ENCODE measurements at places on chromosomes 4 and X.

GRCh38 chr4:10095296-10095991, 21.2 kb downstream of the WDR1 start:
- DNase-seq = no peak

- no peak for DNase-seq
These were observed 937.2 kb upstream of the GRID2 start for GRCh38 chr4:91366554-91366953.

- no peak for DNase-seq
These were observed 3.0 kb downstream of the SLIT2 start for GRCh38 chr4:20254511-20255250.

DNA sequence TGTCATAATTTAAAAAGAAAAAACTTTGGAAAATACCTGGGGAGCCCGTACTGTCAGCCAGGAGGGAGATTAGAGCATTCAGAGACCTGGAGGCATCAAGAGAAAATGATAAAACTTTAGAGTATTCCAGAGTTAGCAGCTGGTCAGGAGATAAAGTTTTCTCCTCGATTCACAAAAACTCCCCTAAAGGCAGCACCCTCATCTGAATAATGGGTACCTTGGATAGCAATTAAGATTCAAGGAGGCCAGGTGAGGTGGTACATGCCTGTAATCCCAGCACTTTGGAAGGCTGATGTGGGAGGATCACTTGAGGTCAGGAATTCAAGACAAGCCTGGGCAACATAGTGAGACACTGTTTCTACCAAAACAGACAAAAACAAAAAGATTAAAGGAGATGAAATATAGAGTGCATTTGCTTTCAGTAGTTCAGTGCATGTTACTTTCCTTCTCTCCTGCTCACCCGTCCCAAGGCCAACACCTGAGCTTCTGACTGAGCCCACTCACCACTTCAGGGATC, 18.6 kb upstream of the RAB40A start:
- DNase-seq = no peak

DNA sequence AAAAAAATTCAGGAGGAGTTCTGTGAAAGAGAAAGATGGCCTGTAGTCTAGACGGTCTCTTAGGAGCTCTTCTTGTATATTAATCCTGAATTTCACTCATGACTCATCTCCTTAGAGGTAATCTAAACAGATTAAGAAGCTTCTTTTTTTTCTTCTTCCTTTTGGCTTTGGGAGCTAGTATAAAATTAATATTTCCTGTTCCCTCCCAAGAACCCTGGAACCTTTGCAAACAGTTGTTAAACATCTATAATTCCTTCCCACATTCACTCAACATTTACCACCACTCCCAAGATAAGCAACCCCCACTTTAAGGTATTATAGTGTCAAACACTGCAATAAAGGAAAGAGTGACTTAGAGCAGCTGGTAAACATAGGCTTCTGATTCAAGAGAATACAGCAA, 146.4 kb upstream of the EDNRA start:
- DNase-seq = no peak

- no peak for DNase-seq
These were observed 3.0 kb downstream of the GIMD1 start for GRCh38 chr4:106365613-106366012.

DNA sequence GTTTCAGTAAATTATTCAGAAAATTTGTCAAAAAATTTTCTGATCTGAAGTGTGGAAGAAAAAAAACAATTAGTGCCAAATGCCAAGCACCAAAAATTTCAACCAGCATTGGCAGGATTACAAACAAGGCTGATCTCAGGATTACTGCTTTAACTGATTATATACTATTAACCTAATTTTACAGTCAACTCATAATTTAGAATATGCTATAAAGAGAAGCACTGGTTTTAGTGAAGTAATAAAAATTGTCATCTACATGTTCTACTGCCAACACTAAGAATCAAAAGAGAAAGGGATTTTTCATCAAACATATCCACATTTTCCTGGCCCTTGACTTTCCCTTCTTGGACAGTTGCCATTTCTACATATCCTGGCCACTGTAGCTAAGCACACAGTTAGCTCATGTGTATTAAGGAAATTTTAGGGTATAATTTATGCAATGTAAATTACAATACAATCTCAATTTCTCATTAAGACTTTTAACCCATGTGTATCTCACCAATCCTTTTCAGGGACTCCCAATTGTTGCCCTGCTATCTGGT, 33.8 kb downstream of the THOC2 start:
- no peak for DNase-seq

GRCh38 chr4:114378305-114378903, 220.2 kb upstream of the UGT8 start:
- DNase-seq = no peak

DNA sequence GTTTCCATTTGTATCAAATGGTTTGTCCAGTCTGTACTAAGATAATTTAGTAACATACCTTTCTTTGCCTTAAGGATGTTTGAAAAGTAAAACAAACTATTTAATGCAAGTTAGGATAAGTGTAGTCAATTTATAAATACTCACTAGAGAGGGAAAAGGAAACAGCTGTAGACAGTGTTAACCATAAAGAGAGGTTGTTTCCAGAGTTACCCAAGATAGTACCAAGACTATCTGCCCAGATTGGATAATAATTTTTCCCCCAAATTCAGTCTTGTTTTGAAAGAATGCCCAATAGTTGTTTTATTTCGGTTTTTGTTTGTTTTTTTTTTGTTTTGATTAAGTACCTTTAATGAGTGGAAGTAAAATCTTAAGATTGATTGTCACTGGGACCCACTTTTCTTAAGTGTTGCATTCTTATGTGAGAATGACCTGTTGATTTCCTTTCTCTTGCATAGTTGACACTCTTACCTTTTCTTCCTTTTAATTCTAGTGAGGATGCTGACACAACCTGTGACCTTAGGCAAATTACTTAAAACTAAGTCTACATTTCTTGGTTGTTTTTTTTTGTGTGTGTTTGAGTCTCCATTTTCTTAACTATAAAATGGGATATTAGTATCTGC, 12.8 kb downstream of the AFF1 start:
- DNase-seq = no peak

DNA sequence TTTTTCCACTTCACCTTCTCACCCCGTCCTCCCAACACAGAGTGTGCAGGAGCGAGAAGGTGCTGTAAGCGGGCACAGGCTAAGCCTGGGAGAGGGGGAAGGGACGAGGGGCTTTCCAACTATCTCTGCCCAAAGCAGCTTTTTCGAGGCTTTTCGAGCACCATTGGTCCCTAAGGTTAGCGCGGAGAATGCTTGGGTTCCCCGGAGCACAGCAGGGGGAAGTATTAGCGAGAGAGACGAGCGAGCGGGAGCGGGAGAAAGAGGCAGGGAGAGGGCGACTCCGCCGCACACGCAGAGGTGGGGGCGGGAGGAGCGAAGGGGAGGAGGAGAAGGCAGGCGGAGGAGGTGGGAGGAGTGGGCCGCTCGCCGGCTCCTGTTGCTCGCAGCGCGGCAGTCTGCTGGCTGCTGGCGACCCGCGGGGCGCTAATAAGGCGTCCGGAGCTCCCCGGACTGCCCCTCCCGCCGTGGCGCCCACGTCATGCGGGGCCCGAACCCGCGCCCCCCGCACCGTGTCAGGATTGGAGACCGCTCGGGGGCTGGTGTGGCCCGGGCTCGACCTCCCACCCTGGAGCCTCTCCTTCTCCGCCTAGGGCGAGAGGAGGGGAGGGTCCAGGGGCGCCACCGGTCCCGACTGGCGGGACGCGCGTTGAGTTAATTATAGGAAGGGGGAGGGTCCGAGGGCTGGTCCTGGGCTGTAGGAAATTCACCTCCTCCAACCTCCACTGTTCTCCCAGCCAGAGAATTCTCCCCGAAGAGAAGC, at the start of gene ADAMTS3:
Gene ADAMTS3 (minus strand): TSS at position 263 of the 760 bp plus-strand sequence. CDS start 459 bp downstream, outside the sequence.
- no peak for DNase-seq

DNA sequence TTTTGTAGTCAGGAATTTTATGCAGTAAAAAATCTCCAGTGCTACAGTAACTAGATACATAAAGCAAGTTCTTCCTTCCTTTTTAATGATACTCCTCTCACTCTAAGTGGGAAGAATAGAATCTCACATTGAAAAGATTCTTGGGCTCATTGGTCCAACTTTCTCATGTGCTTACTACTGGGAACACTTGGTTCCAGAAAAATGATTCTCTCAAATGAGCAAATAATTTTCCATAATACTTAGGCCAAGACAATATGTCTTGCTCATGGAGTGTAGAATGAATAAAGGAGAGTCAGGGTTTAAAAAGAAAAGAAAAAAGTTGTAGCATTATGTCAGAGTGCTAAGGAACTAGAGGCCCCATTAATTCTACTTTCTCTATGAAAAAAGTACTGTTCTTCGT, 197.8 kb downstream of the RASL11B start:
- DNase-seq = no peak

DNA sequence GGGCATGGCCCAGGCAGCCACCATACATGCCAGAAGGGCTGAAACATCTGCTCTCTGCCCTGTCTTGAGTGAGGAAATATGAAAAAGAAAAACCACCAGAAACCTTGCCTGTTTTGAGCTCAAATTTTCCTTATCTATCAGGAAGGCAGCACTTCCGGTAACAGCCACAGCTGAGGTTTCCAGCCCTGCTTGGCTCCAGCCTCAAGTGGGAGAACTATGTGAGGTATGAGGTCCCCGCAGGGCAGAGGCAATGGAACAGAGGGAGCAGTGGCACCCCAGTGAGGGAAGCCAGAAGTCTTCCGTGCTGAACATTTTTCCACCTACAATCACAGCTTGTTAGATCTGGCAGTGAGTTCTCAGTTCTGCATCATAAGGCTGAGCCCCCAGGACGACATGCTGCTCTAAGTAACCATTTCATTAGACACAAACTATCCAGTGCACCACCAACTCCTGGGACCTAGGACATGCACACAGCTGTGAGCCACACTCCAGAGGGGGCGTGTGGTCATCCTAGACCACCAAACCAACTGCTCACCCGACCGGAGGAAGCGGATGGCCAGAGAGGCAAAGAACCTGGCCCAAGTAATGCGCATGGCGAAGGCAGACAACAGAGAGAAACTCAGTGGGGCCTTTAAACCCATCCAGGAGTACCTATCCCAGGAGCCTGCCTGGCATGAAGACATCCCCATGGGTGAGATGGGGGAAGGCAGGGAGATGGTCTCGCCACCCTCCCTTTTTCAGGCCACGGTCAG, 22.6 kb downstream of the WDR1 start:
- DNase-seq = no peak

DNA sequence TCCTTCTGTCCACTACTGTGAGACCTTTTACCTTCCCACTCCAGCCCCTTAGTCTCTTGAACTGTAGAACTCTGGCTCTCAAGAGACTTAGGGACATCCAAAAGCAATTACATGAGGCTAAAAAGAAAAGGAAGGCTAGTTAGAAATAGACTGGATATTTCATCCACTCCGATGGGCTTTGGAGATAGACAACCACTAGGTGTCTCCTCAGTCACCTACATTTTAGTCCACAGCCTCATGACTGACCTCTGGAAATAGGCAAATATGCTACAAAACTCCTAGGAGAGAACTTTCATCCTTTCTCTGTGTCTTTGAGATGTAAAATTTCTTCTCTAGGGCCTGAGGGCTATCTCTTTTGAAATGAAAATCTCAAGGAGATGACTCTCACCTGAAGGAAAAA, 45.1 kb upstream of the LAMP2 start:
- DNase-seq = no peak

- DNase-seq = peak; percentile 9
These were observed 41.5 kb upstream of the CYP4V2 start for GRCh38 chr4:186149872-186150271.

DNA sequence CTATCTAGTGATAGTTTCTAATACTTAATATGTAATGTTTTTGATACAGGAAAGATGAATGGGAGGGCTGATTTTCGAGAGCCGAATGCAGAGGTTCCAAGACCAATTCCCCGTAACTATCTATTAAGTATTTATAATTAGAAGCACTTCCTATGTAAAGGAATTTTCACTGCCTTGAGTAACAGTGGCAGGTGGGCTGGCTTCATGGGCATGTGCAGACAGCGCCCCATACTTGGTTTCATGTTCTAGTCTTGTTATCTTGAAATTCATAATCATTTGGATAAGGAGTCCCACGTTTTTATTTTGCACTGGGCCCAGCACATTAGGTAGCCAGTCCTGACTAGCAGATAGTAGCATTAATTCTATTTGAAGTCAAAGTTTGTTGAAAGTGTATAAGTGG, 1.7 kb downstream of the OCIAD1 start:
- DNase-seq = no peak

DNA sequence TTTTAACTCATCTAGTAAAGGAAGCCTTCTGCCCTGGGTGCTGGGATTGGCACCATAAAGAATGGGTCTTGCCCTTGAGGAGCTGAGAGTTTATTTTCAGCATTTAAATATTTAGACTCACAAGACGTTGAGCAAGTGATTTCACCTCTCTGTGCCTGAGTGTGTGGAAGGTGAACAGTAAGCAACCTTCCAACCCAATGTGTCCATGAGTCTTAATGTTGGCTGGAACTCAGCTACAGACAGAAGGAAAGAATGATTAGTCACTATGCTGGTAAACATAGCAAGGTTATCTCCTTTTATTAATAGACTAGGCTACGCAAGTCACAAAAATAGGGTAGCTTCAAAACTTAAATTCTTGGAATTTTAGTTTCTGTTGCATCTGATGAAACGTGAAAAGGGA, 277.4 kb upstream of the GATB start:
- DNase-seq = no peak

DNA sequence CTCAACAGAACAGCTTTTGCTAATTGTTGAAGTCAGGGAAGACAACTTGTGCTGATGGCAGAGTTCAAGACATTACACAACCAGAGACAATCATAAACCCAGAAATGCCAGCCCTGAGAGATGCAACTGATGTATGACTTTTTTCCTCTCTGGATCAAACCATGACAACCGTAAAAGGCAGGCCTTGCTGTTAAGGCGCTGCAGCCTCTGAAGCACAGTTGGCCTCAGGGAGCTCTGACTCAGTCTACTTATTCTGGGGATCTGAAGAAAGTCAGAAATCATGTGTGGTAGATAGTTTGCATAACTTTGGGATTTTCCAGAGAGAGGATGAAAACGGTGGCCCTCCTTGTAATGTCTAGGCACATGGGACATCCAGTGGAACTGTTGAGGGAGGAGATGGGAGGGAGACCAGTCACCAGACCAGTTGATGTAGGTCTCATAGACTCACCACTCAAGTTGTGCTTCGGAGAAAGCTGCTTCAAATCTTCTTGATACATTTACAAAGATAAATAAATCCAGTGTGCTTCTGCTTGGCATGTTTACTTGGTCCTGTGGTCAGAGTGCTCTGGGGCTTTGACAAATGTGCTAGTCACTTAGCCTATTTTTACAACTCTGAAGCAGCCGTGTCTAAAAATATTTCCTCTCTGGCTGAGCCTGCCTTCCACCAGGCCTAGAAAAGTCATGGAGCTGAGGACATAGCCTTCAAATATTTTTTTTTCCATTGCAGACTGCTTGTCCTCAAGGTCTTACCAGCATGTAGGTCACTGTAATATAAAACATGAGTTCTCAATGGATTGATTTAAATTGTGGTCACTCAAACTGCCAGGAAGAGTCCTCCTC, 7.5 kb downstream of the HADH start:
- no peak for DNase-seq

- no peak for DNase-seq
These were observed 63.7 kb downstream of the RBPJ start for GRCh38 chr4:26384380-26385057.

DNA sequence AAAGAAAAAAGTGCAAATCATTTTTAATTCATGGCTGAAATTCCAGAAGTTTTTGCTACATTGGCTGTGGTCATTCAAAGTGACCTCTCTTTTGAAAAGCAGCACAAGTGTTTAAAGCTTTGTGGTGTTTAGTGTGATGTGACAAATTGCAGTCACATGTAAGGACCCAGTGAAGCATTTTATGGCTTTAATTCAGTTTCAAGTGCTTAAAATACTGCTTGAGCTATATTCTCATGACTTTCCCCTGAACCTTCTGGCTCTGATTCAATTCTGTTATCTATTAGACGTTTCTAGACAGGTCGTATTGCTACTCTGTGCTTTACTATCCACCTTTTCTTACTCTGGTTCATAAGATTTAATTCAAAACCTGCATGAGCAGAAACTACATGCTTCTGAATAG, 105.8 kb downstream of the FAT4 start:
- no peak for DNase-seq
